ENCODE measurements at places on chromosomes 11 and 22.

GRCh38 chr11:122175306-122175705, 59.3 kb upstream of the BLID start:
- H3K4me3 ChIP-seq = no peak overlapping the region
- no peak for DNase-seq
- peaks cover 7% of the 10 kb centered on the region for H3K27me3 ChIP-seq
- H3K36me3 ChIP-seq = no peaks in the 10 kb centered on the region
- no peak overlapping the region for H3K27ac ChIP-seq
- H3K4me1 ChIP-seq = no peaks in the 10 kb centered on the region

DNA sequence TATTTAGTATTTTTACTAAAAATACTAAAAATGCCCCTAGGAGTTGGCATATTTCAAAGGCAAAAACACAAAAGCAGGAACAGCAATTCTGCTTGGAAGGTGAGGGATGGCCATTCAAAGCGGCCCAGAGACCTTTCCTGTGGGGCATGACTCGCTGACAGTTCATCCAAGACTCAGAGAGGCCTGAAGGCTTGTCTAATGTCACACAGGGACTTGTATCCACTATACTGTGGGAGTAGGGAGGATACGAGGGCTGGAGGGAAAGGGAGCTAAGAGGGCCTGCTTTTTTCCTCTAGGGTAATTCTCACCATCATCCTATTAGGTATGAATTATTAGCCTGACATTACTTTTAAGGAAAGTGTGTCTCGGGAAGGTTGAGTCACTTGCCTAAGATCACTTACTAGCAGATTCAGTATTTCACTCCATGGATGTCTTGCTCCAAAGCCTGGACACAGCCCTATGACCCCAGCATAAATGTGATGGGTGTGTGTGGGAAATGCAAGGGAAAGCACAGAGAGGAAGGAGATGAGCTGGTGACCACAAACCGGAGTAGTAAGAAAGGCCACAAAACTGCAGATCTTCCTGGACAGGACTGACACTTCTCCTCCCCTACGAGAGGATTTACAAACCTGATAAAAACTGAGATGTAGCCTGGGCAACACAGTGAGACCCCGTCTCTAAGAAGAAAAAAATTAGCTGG, 16.7 kb upstream of the UCP3 start:
- no peaks in the 10 kb centered on the region for H3K27me3 ChIP-seq
- H3K4me3 ChIP-seq = no peak overlapping the region
- H3K27ac ChIP-seq = no peak overlapping the region
- peaks cover 19% of the 10 kb centered on the region for H3K4me1 ChIP-seq
- H3K36me3 ChIP-seq = peaks cover 13% of the 10 kb centered on the region

DNA sequence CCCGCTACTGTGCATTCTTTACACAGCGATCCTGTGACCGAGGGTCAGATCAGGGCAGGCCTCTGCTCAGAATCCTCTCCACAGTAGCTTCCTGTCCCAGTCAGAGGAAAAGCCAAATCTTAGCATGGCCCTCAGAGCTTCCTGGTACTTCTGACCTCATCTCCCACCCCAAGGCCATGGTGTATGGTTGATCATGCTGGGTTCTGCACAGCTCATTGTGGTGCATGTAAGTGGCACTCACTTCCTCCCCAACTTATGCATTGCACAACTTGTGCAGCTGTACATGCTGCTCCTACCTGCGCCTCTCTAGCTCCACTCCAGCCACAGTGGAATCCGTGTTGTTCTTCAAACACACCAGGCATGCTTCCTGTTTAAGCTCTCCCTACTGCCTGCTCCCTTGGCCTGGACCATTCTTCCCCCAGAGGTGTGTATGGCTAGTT, 20.3 kb downstream of the BMAL1 start:
- no peaks in the 10 kb centered on the region for H3K27me3 ChIP-seq
- H3K27ac ChIP-seq = no peak overlapping the region
- peaks cover 80% of the 10 kb centered on the region for H3K4me1 ChIP-seq
- no peaks in the 10 kb centered on the region for H3K36me3 ChIP-seq
- peak; percentile 50 for DNase-seq

DNA sequence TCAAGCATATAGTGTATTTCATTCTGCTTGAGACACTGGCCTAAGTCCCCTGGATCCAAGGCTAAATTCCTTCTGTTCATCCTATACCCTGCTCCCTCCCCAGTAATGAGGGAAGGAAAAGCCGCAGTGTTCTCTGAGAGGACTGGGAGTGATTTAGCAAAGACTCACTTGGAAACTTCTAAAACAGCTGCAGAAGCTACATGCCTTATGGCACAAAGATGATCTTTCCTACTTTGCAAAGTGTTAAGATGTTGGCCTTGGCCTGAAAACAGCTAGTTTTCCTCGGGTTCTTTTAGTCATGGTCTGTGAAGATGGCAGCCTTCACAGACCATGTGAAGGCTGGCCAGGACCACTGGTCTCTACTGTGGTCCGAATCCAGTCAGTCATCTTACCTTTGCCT, 65.7 kb downstream of the ABTB2 start:
- H3K27me3 ChIP-seq = no peaks in the 10 kb centered on the region
- no peaks in the 10 kb centered on the region for H3K4me1 ChIP-seq
- no peak for DNase-seq
- no peak overlapping the region for H3K27ac ChIP-seq

- H3K36me3 ChIP-seq = no peaks in the 10 kb centered on the region
- no peaks in the 10 kb centered on the region for H3K27me3 ChIP-seq
- no peak for DNase-seq
- H3K4me3 ChIP-seq = no peak overlapping the region
- H3K27ac ChIP-seq = no peak overlapping the region
- no peaks in the 10 kb centered on the region for H3K4me1 ChIP-seq
These were observed 112.7 kb downstream of the SHANK2 start for GRCh38 chr11:71139516-71140205.

- no peaks in the 10 kb centered on the region for H3K36me3 ChIP-seq
- no peak overlapping the region for H3K4me3 ChIP-seq
- no peak for DNase-seq
- H3K27ac ChIP-seq = no peak overlapping the region
- no peaks in the 10 kb centered on the region for H3K27me3 ChIP-seq
These were observed 57.6 kb downstream of the NRXN2 start for GRCh38 chr11:64665411-64665821.

DNA sequence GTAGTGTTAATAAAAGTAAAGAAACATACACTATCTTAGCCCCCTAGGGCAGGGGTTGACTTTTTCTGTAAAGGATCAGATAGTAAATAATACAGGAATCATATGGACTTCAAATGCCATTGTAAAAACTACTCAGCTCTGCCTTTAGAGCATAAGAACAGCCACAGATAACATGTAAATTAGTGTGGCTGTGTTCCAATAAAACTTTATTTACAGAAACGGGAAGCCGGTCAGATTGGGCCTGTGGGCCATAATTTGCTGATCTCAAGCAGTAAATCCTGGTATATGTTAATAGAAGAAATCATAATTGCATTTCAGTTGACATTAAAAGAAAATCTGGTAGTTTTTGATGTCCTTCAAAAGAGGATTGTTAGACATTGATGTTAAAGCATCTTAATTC, 76.5 kb downstream of the ZC3H12C start:
- peaks cover 6% of the 10 kb centered on the region for H3K4me1 ChIP-seq
- H3K27me3 ChIP-seq = peaks cover 4% of the 10 kb centered on the region
- H3K4me3 ChIP-seq = no peak overlapping the region
- no peak for DNase-seq

DNA sequence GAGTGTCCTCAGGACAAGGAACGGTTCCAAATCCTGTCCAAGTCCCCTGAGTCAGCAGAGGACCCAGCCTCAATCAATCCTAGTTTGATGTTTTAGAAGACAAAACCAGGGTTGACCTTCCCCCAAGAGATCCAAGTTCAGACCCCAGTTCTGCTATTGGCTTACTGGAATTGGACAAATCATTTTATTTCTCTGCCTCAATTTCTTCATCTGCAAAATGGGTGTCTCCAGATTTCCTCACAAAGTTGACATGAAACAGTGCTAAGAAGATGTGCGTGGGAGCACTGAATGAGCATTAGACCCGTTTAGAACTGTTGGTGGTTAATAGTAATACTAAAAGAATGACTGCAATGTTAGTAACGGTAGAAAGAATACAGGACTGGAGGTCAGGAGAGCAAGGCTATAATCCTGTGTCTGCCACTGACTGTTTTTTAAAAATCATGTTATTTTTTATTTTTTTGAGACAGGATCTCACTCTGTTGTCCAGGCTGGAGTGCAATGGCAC, 32.8 kb upstream of the SCUBE1 start:
- peaks cover 38% of the 10 kb centered on the region for H3K27me3 ChIP-seq
- no peak overlapping the region for H3K27ac ChIP-seq
- DNase-seq = no peak
- no peak overlapping the region for H3K4me3 ChIP-seq
- H3K36me3 ChIP-seq = no peaks in the 10 kb centered on the region

DNA sequence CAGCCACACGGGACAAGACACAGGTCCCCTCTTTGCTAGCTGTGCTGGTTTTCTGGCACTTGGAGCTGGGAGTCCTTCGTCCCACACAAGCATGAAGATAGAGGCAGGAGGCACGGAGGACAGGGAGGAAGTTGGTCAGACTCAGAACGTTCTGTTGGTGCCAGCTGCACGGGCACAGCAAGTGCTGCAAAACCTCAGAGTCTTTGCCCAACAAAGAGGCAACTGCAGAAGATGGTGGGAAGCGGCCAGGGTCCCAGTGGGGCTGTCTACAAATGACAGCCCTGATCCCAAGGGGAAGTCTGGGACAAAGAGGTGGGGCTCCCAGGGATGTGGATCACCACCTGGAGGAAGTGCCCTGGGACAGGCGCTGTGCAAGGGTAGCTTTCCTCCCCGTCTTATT, 9.4 kb upstream of the OSM start:
- H3K27me3 ChIP-seq = no peaks in the 10 kb centered on the region
- no peak overlapping the region for H3K4me3 ChIP-seq
- H3K27ac ChIP-seq = peak overlapping the region; percentile 62
- no peak for DNase-seq
- H3K4me1 ChIP-seq = peaks cover 30% of the 10 kb centered on the region

DNA sequence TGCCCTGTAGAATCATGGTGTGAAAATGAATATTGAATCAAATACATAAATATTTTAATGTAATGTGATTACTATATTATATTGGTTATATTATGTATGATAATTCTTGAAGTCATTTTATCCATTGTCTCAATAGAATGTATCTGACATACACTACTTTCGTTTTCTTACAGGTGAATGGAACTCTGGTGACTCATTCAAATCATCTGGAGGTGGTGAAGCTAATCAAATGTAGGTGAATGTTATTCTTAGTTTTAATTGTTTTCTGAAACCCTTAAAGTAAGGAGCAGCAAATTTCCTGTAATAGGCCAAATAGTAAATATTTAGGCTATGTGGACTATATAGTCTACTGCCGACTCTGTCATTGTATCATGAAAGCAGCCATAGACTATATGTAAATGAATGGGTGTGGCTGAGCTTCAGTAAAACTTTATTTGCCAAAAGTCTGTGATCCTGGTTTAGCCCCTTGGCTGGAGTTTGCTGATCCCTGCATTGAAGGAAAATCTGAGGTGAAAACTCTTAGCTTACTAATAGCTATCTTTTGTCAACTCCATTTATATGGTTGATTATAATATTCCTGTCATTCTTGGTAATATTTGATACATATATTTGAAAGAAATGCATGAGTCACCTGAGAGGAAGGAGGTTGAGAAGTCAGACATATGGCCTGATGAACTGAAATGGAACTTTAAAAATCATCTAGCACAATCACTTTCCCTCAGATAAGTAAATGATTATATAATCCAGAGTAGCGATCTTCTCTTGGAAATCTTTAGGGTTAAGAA, 87.2 kb upstream of the GRIK4 start:
- no peak overlapping the region for H3K4me3 ChIP-seq
- H3K36me3 ChIP-seq = peaks cover 4% of the 10 kb centered on the region
- no peak for DNase-seq
- peaks cover under 1% of the 10 kb centered on the region for H3K27me3 ChIP-seq

DNA sequence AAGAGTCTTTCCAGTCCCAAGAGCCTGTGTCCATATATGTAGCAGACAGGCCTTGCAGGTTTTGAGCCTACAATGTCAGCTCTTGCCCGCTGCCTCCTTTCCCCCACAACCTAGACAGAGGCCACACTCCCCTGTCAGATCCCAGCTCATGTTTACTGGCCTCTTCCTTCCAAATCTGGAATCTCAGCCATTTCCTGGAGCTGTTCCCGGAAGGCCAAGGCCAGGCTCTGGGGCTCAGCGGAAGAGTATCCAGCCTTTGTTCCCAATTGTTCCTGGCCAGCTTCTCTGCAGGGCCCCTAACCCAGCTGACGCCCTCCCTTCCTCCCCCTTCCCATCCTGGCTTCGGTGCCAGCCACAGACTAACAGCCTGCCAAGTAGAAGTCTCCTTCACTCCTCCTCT, 1.0 kb upstream of the ROBO4 start:
- no peak overlapping the region for H3K27ac ChIP-seq
- no peak overlapping the region for H3K4me3 ChIP-seq
- DNase-seq = no peak

DNA sequence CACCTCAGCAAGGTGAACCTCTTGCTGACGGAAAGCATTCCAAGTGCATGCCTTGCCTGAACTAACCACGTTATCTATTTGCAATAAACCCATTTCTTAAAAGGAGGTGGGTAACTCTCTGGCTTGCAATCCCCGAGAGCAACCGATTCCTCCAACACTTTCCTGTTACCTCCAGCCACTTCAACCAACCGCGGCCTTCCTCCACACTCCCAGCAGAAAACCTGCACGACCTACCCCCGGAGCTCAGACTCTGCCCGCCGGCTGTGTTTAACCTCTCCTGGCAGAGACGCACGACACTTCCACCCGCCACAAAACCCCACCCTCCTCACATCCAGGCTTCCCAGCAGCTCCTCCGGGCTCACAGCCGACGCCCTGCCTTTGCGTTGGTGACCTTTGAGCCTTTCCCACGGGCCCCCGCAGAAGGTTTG, 708 bp downstream of the SCO2 start:
- H3K4me3 ChIP-seq = peak overlapping the region; percentile 97
- H3K4me1 ChIP-seq = peaks cover 35% of the 10 kb centered on the region
- peaks cover 42% of the 10 kb centered on the region for H3K36me3 ChIP-seq
- DNase-seq = peak; percentile 39
- no peaks in the 10 kb centered on the region for H3K27me3 ChIP-seq
- peak overlapping the region; percentile 86 for H3K27ac ChIP-seq

DNA sequence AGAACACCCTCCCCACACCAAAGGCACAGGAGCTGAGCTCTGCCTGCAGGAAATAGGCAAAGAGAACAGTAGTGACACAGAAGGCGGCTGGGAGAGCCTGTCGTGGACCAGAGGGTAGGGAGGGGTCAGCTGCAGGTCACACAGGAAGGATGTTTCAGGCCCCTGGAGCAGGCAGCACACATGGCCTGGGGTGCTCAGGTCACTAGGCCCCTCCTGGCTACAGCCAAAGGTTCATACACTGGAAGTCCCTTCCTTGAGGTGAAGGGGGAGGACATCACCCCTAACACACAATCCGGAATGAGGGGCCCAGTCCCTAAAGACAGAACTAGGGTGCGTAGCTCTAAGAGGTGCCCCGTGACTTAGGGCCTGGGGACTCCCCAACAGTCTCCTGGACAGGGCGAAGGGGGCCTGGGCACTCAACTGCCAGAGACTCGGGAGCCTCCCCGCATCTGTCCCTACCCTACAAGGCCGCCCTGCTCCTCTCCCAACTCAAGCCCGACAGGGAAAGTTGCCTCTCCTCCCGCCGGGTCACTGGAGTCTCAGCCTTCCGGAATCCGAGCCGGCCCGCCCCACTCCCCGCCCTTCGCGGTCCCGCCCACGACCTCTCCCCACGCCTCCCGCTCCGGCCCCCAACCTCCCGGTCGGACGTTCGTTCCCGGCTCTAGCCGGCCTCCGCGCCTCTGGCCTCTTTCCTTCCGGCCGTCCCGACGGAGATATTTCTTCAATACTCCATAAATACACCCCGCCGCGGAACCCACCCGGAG, at the start of gene CYB5R2:
TSS of gene CYB5R2 (minus strand) at position 541 of the 764 bp plus-strand sequence. CDS start 675 bp downstream, outside the sequence.
- DNase-seq = peak; percentile 17
- peaks cover 49% of the 10 kb centered on the region for H3K4me1 ChIP-seq
- no peaks in the 10 kb centered on the region for H3K36me3 ChIP-seq
- H3K27me3 ChIP-seq = peaks cover 36% of the 10 kb centered on the region
- H3K4me3 ChIP-seq = peak within 1 kb of the TSS; percentile 64
- H3K27ac ChIP-seq = peak within 1 kb of the TSS; percentile 66

Measured in activated naive CD4-positive, alpha-beta T cell treated with anti-CD3 and anti-CD28 coated beads for 36 hours (primary cell).